ENCODE measurements at places on chromosomes 3 and 15. TPM values are rescaled to one million over a fixed set of nuclear protein-coding genes. Genes with fewer than 3 reads are reported as not detected.
A peak's percentile ranks its signal among the peaks of the same experiment; 100 is the strongest.

DNA sequence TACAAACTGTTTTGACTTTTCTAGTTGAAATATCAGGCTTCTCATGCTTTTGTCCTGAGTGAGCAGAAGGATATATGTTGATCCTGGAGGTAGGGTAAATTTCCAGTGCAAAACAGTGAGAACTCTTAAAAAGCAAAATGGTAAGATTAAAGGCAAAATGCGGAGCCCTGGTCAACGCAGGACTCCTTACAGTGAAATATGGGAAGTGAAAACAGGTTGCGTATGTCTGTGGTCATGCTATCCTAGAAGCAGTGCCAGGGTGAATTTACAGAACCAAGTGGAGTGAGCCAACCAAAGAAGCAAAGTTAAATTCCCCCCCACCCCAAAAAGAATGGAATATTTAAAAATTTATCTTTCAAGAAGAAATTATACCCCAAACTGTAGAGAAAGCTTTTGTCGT is 256.4 kb downstream of the NR2F2 start:
- no peaks in the 10 kb centered on the region for H3K27me3 ChIP-seq
- no peaks in the 10 kb centered on the region for H3K4me1 ChIP-seq
- H3K36me3 ChIP-seq: no peaks in the 10 kb centered on the region
- no peak overlapping the region for H3K4me3 ChIP-seq

DNA sequence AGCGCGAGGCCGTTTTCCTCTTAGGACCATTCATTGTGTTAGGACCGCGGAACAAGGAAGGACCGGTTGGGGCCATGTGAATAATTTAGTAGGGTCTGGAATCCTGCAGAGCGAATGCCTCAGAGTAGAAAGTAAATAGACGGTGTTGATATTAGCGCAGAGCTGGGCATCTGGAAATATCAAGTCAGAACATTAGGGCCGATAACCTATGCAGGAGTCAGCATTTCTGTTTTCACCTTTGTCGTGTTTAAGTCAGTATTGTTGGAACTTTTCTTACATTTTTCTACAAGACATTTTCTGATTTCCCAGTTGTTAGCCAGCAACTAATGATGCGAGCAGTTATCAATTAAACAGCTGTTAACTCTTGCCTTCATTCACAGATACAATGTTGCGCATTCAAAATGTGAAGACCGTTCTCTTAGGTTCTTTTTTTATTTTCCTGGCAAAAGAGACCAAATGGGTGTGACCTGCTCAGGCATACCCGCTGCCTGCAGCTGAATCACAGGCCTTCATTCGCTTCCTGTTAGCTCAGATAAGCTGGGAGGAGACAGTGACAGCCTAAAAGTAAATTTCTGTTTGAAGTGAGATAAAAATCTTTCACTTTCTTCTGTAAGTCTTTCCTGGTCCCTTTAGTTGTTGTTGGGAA is 966 bp upstream of the PKM start:
- peak overlapping the region; percentile 92 for H3K4me3 ChIP-seq
- no peaks in the 10 kb centered on the region for H3K36me3 ChIP-seq
- H3K27ac ChIP-seq: peak overlapping the region; percentile 96
- peak; percentile 73 for DNase-seq
- H3K4me1 ChIP-seq: peaks cover 42% of the 10 kb centered on the region

DNA sequence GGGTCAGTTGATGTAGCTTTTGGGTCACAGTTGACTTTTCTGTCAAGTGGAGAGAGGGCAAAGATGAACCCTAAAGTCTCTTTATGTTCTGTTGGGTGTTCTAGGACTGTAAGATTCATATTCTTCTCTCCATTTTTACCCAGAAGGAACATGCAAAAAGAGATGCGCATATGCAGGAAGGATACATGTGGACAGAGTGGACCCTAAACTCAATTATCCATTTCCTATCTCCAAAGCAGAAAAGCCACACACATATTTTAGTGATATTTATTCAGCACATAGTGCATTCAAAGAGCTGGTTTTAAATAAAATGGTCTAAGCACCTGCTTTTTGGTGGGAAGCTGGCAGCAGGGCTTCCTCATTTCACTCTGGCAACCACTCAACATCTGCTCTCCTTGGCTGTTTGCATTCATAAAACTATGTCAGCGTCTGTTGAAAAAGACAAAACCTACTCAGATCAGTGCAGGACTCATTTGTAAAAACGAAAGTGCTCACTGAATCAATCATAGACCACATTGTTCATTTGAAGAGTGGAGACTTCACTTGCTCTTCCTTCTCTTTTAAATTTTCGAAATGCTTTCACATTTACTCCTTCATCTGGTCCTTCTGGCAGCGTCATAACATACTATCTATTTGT is 96.6 kb downstream of the SEMA6D start:
- no peaks in the 10 kb centered on the region for H3K27me3 ChIP-seq
- H3K4me1 ChIP-seq: no peaks in the 10 kb centered on the region
- H3K27ac ChIP-seq: no peak overlapping the region
- no peak for DNase-seq
- no peaks in the 10 kb centered on the region for H3K36me3 ChIP-seq

The TNFSF10 gene
- 89.4 TPM for polyA plus RNA-seq

DNA sequence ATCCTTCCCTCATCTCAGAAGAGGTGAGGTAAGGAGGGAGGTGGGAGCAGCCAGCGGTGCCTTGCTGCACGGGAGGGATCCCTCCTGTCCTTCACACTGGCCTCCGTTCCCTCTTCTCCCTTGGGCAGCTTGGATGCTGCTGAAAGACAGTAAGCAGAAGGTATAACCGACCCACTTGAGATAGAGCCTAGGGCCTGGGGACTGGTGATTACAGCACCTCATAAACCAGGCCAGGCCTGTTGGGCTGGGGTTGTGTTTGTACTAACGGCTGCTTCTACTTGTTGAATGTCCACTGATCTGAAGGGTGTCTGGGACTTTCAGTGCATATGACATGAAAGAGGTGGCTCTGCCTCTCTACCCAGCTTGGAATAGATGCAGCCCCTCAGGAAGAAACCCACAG is 25.0 kb downstream of the SEMA6D start:
- DNase-seq: no peak
- no peaks in the 10 kb centered on the region for H3K36me3 ChIP-seq
- no peak overlapping the region for H3K27ac ChIP-seq

GRCh38 chr15:46344115-46344724 is 709.4 kb downstream of the SQOR start:
- no peak overlapping the region for H3K27ac ChIP-seq
- no peaks in the 10 kb centered on the region for H3K36me3 ChIP-seq
- no peaks in the 10 kb centered on the region for H3K27me3 ChIP-seq
- no peak overlapping the region for H3K4me3 ChIP-seq
- H3K4me1 ChIP-seq: no peaks in the 10 kb centered on the region
- DNase-seq: no peak

- H3K36me3 ChIP-seq: no peaks in the 10 kb centered on the region
- H3K27ac ChIP-seq: no peak overlapping the region
- H3K4me3 ChIP-seq: no peak overlapping the region
- DNase-seq: no peak
- no peaks in the 10 kb centered on the region for H3K27me3 ChIP-seq
Measured at GRCh38 chr3:123151251-123151705, 50.5 kb upstream of the SEC22A start.

- H3K27ac ChIP-seq: no peak overlapping the region
- H3K4me1 ChIP-seq: no peaks in the 10 kb centered on the region
- no peaks in the 10 kb centered on the region for H3K27me3 ChIP-seq
- no peak overlapping the region for H3K4me3 ChIP-seq
- H3K36me3 ChIP-seq: no peaks in the 10 kb centered on the region
Measured at GRCh38 chr3:194951931-194952582, 266.4 kb downstream of the FAM43A start.

DNA sequence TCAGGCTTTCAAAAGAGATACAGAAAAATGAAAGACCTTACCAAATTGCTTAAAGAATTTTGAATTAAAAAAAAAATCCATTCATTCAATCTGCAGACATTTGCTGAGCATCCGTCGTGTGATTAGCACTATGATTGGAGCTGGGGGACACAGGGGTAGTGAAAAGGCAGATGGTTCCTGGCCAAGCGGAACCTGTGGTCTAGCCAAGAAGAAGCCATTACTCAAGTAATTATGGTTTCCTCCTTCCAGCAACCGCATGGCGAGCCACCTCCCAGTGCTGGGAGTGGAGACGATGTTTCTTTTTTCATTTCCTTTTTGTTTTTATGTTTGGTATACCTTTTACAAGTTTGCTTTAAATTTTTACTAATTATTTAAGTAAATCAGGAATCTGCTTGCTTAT is 140.2 kb downstream of the CACNA2D3 start:
- H3K4me3 ChIP-seq: no peak overlapping the region
- no peak overlapping the region for H3K27ac ChIP-seq
- H3K27me3 ChIP-seq: no peaks in the 10 kb centered on the region
- no peaks in the 10 kb centered on the region for H3K4me1 ChIP-seq

- H3K4me1 ChIP-seq: peaks cover 11% of the 10 kb centered on the region
- no peak overlapping the region for H3K27ac ChIP-seq
- no peak for DNase-seq
- no peaks in the 10 kb centered on the region for H3K36me3 ChIP-seq
Measured at GRCh38 chr15:45378913-45379262, 544 bp upstream of the GATM start.

GRCh38 chr15:89340573-89340972 is 5.9 kb upstream of the POLG start:
- no peak overlapping the region for H3K27ac ChIP-seq
- peaks cover 4% of the 10 kb centered on the region for H3K4me1 ChIP-seq
- no peaks in the 10 kb centered on the region for H3K27me3 ChIP-seq
- no peak overlapping the region for H3K4me3 ChIP-seq
- no peaks in the 10 kb centered on the region for H3K36me3 ChIP-seq

DNA sequence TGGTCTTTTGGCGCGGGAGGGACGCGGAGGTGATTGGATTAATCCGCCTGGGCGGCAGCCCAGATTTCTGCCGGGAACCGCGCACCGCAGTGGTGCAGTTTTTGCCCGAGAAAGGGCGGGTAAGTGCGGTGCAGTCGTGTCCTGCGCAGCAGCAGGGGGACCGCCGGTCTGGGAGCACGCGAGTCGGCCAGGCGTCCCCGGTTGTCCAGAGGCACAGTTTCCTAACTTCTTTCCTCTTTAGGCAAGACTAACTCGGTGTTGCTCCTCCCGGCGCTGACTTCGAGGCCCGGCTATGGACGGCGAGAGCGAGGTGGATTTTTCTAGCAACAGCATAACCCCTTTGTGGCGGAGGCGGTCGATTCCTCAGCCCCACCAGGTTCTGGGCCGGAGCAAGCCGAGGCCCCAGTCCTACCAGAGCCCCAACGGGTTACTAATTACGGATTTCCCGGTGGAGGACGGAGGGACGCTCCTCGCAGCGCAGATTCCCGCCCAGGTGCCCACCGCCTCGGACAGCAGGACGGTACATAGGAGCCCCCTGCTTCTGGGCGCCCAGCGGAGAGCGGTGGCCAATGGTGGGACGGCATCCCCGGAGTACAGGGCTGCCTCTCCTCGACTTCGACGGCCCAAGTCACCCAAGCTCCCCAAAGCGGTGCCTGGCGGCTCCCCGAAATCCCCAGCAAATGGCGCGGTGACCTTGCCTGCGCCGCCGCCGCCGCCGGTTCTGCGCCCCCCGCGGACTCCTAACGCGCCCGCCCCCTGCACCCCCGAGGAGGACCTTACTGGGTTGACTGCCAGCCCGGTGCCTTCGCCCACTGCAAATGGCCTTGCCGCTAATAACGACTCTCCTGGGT is 736 bp downstream of the ARHGEF26 start:
- H3K36me3 ChIP-seq: no peaks in the 10 kb centered on the region
- peaks cover 10% of the 10 kb centered on the region for H3K27me3 ChIP-seq
- peaks cover 16% of the 10 kb centered on the region for H3K4me1 ChIP-seq
- DNase-seq: peak; percentile 42

GRCh38 chr3:45126730-45127129 is 19.4 kb downstream of the CDCP1 start:
- H3K27me3 ChIP-seq: no peaks in the 10 kb centered on the region
- no peaks in the 10 kb centered on the region for H3K36me3 ChIP-seq
- no peak overlapping the region for H3K4me3 ChIP-seq
- H3K27ac ChIP-seq: no peak overlapping the region
- H3K4me1 ChIP-seq: no peaks in the 10 kb centered on the region

GRCh38 chr3:31550452-31551251 is 17.9 kb downstream of the STT3B start:
- H3K36me3 ChIP-seq: no peaks in the 10 kb centered on the region
- peak; percentile 38 for DNase-seq
- H3K27ac ChIP-seq: no peak overlapping the region

The ANO10 gene
- polyA plus RNA-seq: 8.6 TPM

- no peak overlapping the region for H3K4me3 ChIP-seq
- no peaks in the 10 kb centered on the region for H3K4me1 ChIP-seq
- DNase-seq: no peak
- H3K36me3 ChIP-seq: no peaks in the 10 kb centered on the region
Measured at GRCh38 chr15:80491163-80491847, 87.1 kb downstream of the ARNT2 start.

The APOD gene
- not detected for polyA plus RNA-seq

GRCh38 chr3:49701388-49702077 is 12.2 kb downstream of the RNF123 start:
- no peaks in the 10 kb centered on the region for H3K4me1 ChIP-seq
- H3K36me3 ChIP-seq: peaks cover 12% of the 10 kb centered on the region
- H3K27me3 ChIP-seq: no peaks in the 10 kb centered on the region
- DNase-seq: no peak
- H3K4me3 ChIP-seq: no peak overlapping the region

The TMC3 gene
- polyA plus RNA-seq: not detected

DNA sequence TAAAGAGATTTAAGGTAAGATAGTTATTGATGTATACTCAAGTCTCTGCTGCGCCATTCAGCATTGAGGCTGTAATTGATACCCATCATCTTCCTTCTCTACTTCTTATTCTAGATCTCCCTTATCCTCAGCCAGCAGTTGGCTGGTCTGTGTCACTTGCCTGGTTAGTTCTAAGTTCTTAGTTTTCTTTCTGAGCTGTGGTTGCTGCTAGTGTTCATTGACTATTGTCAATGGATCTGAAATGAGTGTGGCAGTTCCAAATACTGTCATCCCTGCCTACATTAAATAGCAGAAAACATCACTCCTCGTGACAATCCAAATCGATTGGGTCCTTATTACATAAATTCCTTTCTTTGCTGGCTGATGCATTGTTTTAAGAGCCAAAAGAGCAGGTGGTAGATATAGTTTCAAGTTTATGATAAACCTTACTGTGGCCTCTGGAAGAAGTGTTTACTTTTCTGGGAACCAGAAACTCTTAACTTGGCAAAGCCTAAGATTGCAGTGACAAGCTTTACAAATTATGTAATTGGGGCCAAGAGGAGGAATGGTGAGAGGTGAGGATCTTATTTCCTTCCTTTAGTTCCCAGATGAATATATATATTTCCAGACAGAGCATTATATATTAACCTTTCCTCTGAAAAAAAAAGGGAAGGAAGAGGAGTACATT is 168.0 kb downstream of the GMNC start:
- no peaks in the 10 kb centered on the region for H3K27me3 ChIP-seq
- H3K36me3 ChIP-seq: no peaks in the 10 kb centered on the region
- H3K4me1 ChIP-seq: no peaks in the 10 kb centered on the region
- H3K27ac ChIP-seq: no peak overlapping the region

The CYP1A2 gene
- polyA plus RNA-seq: not detected

GRCh38 chr15:88912500-88912921 is 668 bp downstream of the MFGE8 start:
- peaks cover 8% of the 10 kb centered on the region for H3K36me3 ChIP-seq
- H3K4me1 ChIP-seq: peaks cover 13% of the 10 kb centered on the region
- H3K27ac ChIP-seq: peak overlapping the region; percentile 60
- no peaks in the 10 kb centered on the region for H3K27me3 ChIP-seq

The RASGRP1 gene
- polyA plus RNA-seq: 47.8 TPM

The GTF2A2 gene
- 118 TPM for polyA plus RNA-seq

- H3K4me3 ChIP-seq: no peak overlapping the region
- no peak for DNase-seq
Measured at GRCh38 chr3:181567311-181568075, 144.2 kb upstream of the SOX2 start.

The PEX5L gene
- not detected for polyA plus RNA-seq

The ZNF80 gene
- polyA plus RNA-seq: 0.34 TPM

The ACKR2 gene
- polyA plus RNA-seq: not detected
